ENCODE measurements at places on chromosomes 7 and 10.

GRCh38 chr10:6382081-6382480 is 179.3 kb downstream of the PFKFB3 start:
- no peak for DNase-seq

- no peak for DNase-seq
These were observed 11.4 kb downstream of the KDM7A start for GRCh38 chr7:140165422-140165821.

GRCh38 chr10:71659111-71659634 is 60.4 kb downstream of the C10orf105 start:
- no peak for DNase-seq

GRCh38 chr7:141251957-141252356 is 178.1 kb downstream of the TMEM178B start:
- DNase-seq: no peak

Data from NCI-H1436 treated with DMSO at 0.1 percent for 48 hours (cell line).